ENCODE measurements at places on chromosomes 12 and 14. TPM values are rescaled to one million over a fixed set of nuclear protein-coding genes. Genes with fewer than 3 reads are reported as not detected.

Gene HOTAIR
- polyA plus RNA-seq = not detected

Gene PTCSC3
- not detected for polyA plus RNA-seq

Gene EMP1
- 27.7 TPM for polyA plus RNA-seq

Gene TMEM117
- 6.3 TPM for polyA plus RNA-seq

Gene SYNDIG1L
- 0.06 TPM for polyA plus RNA-seq

Gene MANSC4
- polyA plus RNA-seq = not detected

- no peak for DNase-seq
Measured at GRCh38 chr12:121986489-121987245, 35.0 kb upstream of the BCL7A start.

DNA sequence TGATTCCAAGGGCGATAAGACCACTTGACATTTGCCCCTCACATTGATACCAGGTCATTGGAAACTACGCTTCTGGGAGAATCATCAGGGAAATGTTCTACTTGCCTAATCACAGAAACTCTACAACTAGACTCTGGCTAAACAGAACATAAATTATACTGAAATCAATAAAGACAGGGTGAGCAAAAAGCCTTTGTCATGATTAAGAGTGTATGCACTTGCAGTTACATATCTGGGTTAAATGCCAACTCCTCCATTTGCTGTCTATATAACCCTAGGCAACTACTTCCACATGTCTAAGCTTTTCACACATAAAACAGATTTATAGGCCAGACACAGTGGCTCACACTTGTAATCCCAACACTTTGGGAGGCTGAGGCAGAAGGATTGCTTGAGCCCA is 125.7 kb downstream of the PHLDA1 start:
- DNase-seq = no peak

- DNase-seq = no peak
Measured at GRCh38 chr14:61925043-61925442, 162.8 kb downstream of the SNAPC1 start.

DNA sequence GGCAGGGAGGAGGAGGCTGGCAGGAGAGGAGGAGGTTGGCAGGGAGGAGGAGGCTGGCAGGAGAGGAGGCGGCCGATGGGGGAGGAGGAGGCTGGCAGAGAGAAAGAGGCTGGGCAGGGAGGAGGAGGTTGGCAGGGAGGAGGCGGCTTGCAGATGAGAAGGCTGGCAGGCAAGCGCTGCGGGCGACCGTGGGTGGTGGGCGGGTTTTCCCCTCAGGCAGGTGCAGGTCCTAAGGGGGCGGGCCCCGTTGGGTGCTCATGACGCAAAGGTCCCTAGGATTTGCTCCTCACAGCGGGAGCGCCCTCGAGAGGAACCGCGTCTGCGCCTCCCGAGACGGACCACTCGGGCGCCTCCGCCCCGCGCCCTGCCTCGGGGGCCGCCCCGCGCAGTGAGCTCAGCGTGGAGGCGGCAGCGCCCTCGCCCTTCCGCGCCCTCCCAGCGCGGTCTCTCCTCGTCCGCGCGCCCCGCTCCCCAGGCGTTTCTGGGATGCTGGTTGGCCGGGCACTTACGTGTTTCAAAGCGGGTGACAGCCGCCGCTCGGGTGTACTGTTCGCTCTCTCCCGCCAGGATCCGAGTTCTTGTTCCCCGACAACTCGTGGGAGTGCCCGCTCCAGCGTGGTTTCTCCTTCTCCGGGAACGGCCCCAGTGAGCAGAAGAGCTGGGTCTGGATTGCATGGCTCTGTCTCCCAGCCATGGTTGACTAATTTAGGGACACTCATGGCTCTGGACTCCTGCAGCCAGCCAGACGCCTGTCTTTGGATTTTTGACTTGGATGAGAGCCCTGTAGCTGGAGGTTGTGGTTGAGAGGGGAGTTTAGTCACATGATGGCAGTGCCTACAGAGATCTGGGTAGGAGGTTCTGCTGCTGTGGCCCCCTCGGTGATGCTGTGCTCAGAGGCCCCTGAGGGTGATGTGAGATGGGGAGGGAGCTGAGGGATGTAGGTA is 64.1 kb upstream of the PPP4R3A start:
- peak; percentile 59 for DNase-seq

GRCh38 chr12:90888316-90888715 is 66.7 kb downstream of the CCER1 start:
- no peak for DNase-seq

DNA sequence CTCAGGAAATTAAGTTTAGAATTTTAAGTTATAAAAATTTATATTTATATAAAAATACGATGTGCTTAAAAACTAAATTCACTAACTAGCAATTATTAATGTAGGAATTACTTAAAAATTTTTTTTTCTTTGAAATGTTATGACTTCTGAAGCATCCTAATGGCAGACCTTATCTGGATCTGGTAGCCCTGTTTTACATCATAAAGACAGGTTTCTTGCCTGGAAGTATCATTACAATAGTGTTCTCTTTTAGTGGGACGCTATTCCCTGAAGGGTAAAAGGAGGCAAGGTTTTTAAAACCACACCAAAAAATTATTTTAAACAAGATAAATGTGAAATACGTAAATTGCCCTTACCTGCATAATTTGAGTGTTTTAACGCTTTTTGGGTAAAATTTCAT is 2.1 kb downstream of the WDR20 start:
- no peak for DNase-seq
